Right hindlimb (tissue), 1 donor: ENCODE measurements at places on chromosomes 4 and X.
A peak's percentile ranks its signal among the peaks of the same experiment; 100 is the strongest.

DNA sequence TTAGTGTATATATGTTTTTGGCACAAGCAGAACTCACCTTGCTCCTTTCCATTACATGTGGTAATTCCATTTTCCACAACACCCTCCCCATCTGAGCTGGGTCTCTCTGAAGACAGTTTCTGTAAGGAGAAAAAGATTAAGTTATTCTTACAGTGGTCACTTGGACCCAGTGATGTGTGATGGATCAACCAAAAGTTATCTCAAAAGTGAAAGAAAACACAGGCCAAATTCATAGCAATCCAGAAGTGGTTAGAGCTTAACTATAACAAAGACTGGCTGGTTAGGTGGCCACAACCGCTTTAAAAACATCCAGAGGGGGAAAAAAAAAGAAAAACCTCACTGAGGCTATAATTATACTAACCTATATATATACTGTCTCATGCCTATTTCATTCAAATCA is 123.7 kb downstream of the AFAP1 start:
- DNase-seq = no peak

DNA sequence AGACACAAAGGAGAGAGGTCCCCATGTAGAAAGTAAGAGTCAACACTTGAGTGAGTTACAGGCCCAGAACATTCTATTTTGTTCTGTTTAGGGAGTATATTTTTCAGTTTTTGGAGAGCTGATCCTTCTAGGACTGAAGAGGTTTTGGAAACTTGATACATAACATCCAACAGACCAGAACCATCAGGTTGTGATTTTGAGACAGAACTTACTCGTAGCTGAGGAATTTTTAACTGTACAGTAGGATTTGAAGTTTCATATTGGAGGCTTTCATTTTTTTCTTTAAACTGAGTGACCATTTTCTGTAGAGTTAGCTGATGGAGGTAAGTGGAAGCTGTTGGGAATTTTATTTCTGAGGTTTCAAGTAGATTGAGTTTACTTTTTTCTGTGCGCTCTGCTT is 73.3 kb downstream of the NCAPG start:
- DNase-seq = no peak

GRCh38 chrX:97315939-97316338 is 432.2 kb downstream of the RPA4 start:
- DNase-seq = no peak

DNA sequence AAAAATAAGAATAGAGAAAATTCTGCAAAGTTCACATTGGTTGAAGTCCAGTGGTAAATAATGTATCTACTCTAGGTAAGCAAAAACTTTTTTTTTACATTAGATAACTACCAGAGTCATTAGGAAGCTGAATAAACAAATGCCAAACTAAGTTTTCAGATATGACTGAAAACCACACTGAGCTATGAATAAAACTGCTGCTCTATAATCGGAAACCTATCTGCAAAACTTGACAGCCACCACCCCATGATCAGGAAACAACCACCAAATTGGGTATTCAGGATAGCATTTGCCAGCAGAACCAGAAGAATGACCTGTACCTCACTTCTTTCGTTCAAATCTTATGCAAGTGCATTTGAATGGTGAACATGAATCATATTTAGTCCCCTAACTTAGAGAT is 173.0 kb upstream of the TET2 start:
- no peak for DNase-seq

- DNase-seq = no peak
These were observed 12.4 kb upstream of the ZCCHC13 start for GRCh38 chrX:74291577-74291963.

DNA sequence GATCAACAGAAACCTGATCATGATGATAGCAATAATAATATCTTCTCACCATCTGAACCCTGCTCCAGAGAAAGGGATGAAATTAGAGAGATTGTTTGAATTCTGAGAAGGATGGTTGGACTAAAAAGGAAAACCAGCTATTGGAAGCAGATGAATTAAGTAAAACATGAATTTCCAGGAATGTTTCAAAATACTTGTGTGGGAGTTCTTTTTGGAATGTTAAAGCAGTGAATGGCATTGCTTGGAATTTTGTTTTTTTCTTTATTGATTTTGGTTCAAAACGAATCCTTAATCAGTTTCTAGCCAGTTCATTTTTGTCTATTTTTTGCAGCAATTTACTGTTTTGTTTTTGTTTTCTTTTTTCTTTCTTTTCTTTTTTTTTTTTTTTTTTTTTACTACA is 150.3 kb downstream of the NHS start:
- no peak for DNase-seq

DNA sequence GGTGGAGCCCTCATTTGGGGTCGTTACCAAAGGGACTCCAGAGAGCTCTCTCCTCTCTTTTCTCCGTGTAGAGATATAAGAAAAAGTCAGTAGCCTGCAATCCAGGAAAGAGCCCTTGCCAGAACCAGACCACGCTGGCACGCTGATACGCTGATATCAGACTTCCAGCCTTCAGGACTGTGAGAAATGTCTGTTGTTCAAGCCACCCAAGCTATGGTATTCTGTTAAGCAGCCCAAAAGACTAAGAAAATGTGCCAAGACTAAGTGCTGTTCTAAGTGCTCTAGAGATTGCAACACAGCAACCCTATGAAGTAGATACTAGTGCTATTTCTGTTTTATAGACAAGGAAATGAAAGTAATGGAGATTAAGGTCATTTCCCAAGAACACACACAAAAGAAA is 205.7 kb downstream of the CAMK2D start:
- no peak for DNase-seq

DNA sequence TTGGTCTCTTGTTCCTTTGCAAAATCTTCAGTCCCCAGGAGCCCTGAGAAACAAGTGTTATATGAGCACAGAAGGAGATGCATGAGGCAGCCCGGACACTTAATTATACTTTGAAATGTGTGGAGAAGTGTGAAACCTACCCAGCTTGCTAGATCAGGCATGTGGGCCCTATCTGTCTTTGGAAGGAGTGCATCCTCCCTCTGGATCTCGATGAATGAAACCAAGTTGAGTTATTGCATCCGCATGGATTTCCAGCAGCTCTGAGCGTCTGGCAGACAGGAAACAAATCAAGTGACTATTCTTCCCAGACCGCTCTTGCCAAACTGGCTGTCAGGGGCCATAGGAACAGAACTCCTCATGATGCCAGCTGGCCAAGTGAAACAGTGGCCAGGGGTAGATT is 19.6 kb upstream of the SOWAHD start:
- DNase-seq = no peak

DNA sequence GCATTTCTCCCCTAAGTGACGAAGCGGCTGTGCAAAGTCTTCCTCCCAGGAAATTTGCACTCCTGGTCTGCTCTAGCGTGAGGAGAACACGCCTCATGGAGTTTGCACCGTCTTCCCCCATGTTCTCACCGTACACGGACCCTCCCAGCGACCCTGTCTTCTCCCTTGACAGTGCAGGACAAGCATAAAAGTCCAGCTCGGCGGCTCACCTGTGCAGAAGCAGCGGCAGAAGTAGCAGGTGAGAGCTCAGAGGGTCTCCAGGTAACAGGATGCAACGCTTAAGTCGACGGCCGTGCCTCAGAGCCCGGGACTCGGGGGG is 314 bp downstream of the P2RY8 start:
- DNase-seq = no peak

DNA sequence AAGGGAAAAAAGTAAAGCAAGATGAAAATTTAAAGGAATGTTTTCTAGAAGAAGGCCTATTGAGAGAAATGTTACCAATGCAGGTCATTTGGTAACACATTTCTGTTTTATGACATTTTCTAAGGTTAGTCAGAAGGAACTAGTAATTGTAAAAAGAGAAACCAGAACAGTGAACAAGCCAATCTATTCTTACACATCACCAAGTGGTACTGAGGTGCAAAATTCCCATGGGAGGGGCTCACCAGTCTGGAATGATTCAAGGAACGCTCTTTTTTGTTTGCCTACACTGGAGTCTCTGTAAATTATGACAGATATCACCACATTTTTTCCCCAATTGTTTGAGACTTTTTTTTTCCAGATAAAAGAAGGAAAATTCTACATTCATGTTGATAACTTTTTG is 404.7 kb upstream of the CNKSR2 start:
- no peak for DNase-seq

- no peak for DNase-seq
These were observed 813.8 kb upstream of the HTR2C start for GRCh38 chrX:113770071-113770470.

DNA sequence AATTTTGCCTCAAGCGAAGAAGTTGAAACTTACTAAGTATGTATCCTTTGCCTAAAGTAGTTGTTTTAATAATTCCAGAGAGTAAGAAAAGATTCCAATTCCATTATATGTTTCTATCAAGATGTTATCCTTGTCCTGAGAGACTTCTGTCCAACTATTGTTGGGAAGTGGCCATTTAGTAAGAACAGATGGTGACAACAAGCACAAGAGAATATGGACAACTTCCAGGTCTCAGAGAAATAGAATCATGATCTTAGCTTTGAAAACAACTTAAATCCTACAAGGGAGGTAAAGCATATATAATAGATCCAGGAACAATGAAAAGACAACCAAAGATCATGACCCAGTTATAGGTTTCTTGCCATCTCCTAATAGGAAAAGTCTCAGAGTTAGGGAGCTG is 486.6 kb upstream of the PCDH10 start:
- no peak for DNase-seq

DNA sequence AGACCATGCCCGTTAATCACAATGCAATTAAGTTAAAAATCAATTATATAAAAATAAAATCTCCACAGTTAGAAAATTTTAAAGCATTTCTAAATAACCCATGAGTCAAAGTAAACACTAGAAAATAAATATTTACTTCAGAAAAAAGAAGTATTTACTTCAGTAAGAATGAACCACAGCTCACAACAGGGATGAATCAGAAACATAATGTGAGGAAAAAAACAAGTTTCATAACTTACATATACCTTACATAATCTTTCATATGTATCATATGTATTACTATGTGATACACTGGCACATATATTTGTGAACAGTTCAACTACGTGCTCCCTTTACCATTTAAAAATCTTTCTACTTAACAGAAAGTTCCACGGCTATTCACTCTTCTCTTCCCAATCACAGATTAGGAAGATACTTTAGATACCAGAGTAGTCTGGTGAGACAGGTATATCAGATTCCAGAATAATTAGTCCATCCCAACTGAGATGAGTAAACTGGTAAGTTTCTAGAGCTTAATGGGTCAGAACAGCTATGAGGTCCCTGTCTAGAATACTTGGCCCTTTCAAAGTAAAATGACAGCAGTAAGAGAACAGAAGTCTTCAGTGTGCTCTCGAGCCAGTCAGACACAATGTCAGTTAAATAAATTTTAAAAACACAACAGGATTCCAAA is 70.3 kb downstream of the SH3RF1 start:
- no peak for DNase-seq

DNA sequence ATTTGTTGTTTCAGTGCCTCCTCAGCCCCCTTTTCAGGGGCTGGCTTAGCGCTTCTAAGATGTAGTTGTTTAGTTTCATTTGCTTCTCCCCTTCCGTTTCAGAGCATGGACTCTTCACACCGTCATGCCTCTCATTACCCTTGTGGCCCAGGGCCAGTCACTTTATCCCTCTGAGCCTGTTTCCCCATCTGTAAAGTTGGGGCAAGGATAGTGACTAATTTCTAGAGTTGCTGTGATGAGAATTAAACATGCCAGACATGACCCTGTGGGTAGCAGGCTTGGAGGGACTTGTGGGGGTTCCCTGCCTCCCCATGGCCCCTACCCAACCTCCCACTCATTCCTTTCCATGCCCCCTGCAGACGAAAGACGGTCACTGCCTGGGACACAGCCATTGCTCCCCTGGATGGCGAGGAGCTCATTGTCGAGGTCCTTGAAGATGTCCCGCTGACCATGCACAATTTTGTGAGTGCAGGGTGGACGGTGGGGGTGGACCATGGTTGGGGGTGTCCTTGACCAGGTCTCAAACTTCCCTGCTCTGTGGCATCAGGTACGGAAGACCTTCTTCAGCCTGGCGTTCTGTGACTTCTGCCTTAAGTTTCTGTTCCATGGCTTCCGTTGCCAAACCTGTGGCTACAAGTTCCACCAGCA is 3.6 kb downstream of the ARAF start:
- no peak for DNase-seq

GRCh38 chr4:168685136-168685809 is 188.4 kb downstream of the PALLD start:
- DNase-seq = no peak

DNA sequence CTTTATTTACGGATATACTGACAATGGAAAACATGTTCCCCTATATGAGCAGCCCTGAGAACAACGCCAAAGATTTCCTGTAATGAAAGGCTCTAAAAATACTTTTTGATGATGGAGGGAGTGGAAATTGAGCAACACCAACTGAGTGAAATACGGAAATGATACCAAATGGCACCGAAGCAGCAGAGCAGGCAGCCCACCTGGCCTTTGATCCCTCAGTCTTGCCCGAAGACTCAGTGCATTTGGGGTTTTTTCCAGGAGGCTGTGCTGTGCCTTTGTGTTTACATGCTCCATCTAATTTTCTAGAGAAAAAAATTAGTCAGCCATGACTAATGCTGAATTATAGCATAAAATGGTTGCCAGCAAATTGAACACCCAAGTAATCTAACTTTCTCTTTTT is 169.9 kb upstream of the RBPJ start:
- DNase-seq = peak; percentile 13

- DNase-seq = no peak
These were observed 27.3 kb downstream of the ATP2B3 start for GRCh38 chrX:153544727-153545126.

GRCh38 chr4:104064646-104065577 is 345.1 kb upstream of the TACR3 start:
- DNase-seq = peak; percentile 66

DNA sequence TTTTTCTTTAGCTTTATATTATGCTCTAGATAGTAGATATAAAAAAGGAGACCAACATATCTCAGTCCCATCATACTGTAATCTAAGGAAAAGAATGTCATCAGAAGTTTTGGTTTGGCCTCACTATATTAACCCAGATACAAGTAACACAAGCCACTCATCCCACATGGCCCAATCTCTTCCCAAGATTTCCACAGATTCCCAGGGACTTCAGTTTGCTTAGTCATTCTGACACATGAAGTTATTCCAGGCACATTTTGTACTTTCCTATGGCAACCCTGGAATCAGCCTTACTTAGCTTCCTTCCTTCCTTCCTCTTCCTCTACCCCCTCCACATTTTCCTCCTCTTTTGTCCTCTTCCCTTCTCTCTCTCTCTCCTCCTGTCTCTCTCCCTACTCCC is 21.7 kb upstream of the DCLK2 start:
- no peak for DNase-seq

GRCh38 chr4:24322511-24322910 is 261.8 kb downstream of the DHX15 start:
- DNase-seq = no peak

DNA sequence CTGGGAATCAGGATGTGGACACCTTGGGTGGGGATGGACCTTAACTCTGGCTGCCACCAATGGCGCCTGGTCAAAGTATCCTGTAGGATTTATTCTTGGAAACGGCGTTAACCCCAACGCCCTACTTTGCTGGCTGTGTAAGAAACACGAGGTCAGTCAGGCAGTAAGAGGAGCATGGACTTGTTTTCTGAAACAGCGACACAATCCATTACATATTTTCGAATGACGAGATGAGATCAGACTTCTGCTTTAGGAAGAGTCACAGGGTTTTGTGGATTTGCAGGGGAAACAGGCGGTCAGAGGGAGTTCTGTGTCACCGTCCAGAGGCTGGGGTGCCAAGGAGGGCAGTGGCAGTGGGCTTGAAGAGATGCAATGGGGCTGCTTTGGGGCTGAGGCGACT is 92.2 kb downstream of the TBL1X start:
- no peak for DNase-seq

GRCh38 chrX:52270453-52271116 is 85.9 kb downstream of the MAGED4 start:
- no peak for DNase-seq

GRCh38 chrX:41688835-41689234 is at the start of gene GPR34:
TSS of gene GPR34 (plus strand) at chrX:41688973. CDS start at chrX:41695634, 6,661 bp downstream.
- DNase-seq = no peak
